NCI-H1930 (cell line): ENCODE measurements at places on chromosomes 16 and 17.

DNA sequence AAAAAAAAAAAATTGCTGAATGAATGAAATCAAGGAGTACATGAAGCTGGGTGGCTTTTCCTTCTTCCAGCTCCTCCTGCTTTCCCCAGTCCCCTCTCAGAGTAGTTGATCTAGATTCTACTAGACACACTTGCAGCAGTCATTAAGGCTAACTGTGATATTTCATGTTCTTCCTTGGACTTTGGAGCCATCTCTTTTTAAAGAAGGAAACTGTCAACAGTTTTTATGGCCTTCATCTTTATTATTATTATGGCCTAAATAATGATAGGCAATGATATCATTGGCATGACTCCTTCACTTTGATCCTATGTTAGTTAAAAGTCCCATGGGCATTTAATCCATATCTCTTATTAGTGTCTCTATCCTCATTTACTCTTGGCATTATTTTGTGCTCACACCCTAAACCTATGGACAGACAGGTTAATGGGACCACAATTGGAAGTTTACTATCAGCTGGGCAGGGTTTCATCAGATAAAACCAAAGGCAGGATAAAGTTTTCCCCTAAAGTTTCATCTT, 9.7 kb downstream of the C17orf78 start:
- no peak for DNase-seq

- no peak for DNase-seq
These were observed 21.4 kb downstream of the KIAA0513 start for GRCh38 chr16:85048921-85049562.

- no peak for DNase-seq
These were observed 185.5 kb upstream of the SOX9 start for GRCh38 chr17:71935341-71935740.

DNA sequence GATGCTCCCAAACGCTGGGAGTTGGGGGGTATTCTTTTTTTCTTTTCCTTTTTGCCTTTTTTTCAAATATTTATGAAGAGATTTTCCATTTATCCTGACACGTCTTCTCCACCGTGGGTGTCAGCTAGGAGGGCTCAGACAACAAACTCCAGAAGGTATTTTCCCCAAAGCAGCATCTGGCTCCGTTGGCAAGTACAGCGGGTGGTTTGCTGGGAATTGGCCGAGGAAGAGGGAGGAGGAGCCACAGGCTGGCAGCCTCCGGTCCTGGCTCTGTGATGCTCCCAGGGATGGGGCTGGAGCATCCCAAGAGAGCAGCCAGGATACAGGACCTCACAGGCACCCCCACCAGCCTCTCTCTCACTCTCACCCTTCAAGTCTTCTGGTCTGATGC, 10.9 kb upstream of the CACNG4 start:
- DNase-seq: no peak

DNA sequence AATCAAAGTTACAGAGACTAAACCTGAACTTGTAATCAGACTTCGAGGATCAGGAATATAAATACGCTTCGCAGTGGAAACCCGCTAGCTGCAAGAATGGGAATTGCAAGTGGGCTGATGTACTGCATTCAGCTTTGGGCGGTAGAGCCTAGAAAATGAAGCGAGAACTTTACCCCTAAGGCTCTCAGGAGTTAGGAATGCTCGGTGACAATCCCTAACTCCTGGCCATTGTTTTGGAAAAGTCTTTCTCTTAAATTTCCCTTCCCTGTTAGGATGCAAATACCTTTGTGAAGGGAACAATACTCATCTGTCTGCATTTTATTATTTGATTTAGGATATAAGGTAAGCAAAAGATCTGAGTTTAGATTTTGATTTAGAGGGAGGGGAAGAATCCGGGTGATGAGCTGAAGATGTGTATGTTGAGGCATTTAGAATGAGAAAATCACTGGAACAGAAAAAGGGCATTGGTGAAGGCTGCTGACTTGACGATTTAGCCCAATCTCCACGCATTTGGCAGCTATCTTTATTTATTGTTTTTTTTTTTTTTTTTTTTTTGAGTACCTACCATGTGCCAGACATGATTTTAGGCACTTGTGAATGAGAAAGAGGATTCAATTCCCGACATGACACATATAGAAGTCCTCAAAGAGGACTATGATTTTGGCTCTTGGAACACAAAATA, 2.2 kb upstream of the TOX3 start:
- DNase-seq: no peak

- no peak for DNase-seq
These were observed 25.8 kb downstream of the ZCCHC14 start for GRCh38 chr16:87466975-87467501.

- no peak for DNase-seq
These were observed 24.4 kb downstream of the HS3ST4 start for GRCh38 chr16:25716186-25716585.

- DNase-seq: no peak
These were observed at the start of gene TMED6 for GRCh38 chr16:69351309-69352027. TSS of gene TMED6 (minus strand) at chr16:69351786. CDS start at chr16:69351753, 33 bp downstream.

DNA sequence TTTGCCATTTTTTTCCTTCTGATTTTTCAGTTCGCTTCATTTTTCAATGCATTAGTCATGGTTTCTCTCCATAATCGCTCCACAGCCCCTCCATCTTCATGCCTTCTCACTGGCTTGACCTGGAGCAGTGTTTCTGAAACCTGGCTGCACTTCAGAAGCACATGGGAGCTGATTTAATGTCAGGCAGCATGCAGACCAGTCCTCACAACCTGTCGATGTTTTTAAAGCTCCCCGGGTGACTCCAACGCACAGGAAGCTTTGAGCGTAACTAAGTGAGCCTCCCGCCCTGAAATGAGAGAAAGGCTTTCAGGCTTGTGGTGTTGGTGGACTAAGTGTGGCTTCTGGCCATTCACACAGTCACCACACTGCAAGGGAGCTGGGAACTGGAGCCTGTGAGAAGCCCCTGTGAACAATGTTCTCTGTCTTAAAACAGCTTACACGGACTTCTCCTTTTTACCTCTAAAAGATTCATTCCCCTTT, 16.8 kb upstream of the DRG2 start:
- DNase-seq: no peak

DNA sequence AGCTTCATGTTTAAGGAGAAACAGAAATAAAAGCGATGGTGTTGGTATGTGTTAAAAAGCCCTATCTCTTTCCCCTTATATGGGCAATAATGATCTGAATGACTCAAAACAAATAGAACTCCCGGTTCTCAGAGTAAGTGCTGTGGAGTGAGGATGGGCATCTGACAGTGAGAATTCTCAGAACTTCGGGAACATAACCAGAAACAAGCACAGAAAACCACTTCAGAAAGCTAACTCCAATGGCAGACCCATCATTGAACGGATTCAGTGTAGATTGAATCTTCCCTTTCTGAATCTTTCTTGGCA, 67.2 kb downstream of the CDH8 start:
- DNase-seq: no peak

DNA sequence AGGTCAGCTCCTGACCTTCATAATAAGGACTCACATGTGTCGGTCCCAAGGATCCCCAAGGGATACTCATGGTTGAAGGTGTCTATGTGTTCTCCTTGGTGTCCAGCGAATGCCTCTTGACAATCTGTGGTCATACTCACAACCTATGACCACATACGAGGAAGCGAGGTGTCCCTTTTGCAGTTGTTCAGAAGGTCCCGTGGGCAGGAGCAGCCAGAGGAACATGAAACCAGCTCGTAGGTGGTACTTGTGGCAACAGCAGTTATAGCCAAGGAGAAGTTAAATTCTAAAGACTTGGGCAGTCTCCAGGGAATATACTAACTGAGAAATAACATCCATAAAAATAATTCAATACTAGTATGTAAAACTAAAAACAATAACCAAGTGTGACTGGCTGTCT, 685.3 kb downstream of the WWOX start:
- no peak for DNase-seq

DNA sequence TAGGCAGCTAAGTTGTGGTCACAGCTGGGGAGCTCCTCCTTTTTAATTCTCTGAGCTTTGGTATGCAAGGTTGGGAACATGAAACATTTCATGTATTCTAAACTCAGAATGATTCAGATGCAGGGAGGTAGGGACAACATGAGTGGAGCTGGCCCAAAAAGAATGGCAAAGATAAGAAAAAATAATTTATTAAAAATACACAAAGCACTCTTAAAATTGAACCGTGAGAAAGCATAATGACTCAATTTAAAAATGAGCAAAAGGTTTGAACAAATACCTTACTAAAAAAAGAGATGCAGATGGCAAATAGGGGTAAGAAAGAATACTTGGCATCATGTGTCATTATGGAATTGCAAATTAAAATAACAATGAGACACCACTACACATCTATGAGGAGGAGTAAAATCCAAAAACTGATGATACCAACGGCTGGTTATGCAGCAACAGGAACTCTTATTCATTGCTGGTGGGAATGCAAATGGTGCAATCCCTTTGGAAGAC, 175.6 kb upstream of the IRX3 start:
- no peak for DNase-seq

- DNase-seq: peak; percentile 45
These were observed 45.0 kb upstream of the USP7 start for GRCh38 chr16:9008601-9009260.
